SK-MEL-5 (cell line): ENCODE measurements at places on chromosomes 6 and 20.

- DNase-seq = peak; percentile 14
These were observed 7.0 kb upstream of the ZKSCAN8 start for GRCh38 chr6:28134716-28135115.

- no peak for DNase-seq
These were observed 101.1 kb upstream of the IFNGR1 start for GRCh38 chr6:137320271-137320670.

- no peak for DNase-seq
These were observed 28.1 kb upstream of the MYT1 start for GRCh38 chr20:64136004-64136710.

GRCh38 chr6:154537511-154538325, 27.2 kb upstream of the CNKSR3 start:
- DNase-seq = no peak

GRCh38 chr6:150343434-150343833, 25.4 kb upstream of the IYD start:
- no peak for DNase-seq

GRCh38 chr6:50791900-50792508, 26.7 kb upstream of the TFAP2B start:
- DNase-seq = peak; percentile 66

DNA sequence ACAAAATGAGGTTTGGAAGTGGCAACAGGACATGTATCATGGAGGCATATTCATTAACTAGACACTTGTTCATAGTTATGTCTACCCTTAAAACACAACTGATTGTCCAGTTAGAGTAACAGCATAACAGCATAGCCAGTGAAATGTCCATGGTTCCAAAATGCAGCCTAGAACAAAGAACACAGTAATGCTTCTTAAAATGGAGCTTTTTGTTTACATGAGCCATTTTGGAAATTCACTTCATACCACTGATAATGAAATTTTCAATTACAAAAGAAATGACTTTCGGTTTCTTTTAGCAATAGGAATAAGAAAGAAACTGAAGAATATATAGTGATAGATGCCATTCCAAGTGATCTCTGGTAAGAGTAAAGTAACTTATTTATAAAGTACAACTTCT, 111.1 kb upstream of the DST start:
- peak; percentile 46 for DNase-seq

DNA sequence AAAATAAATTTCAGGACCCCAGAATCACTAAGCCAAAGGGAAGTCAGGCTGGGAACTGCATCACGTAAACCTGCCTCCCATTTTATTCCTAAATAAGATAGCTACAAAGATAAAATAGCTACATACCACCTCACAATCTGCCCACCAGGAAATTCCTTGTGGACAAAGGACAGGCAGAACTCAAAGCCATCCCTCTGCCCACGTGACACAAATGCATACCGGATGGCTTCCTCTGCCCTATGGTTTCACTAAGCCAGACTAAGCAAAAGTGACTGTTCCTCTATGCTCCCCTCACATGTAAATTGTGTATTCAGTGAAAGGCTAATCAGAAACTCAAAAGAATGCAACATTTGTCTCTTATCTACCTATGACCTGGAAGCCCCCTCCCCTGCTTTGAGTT, 15.0 kb downstream of the MBOAT1 start:
- no peak for DNase-seq

- no peak for DNase-seq
These were observed 224.9 kb downstream of the FARS2 start for GRCh38 chr6:5486214-5486613.

- DNase-seq = no peak
These were observed 29.7 kb downstream of the ATXN1 start for GRCh38 chr6:16731478-16732051.

DNA sequence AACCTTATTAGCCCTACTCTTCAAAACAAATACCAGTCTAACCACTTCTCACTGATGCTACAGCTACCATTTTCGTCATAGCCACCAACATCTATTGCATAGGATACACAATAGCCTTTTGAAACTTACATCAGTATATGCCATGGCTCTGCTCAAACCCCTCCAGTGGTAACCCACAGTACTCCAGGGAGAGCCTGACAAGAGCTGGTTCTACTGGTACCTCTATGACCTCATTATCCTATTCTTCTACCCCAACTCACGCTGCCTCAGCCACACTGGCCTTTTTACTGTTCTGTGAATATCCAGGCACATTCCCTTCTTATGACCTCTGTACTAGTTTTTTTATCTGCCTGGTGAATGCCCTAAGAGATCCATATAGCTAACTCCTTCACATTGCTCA, 157.6 kb downstream of the ARHGAP18 start:
- DNase-seq = peak; percentile 26
